NCI-H2107 (cell line): ENCODE measurements at places on chromosomes 5 and 9.

- DNase-seq: no peak
Measured at GRCh38 chr5:179260324-179261070, 84.8 kb downstream of the ADAMTS2 start.

DNA sequence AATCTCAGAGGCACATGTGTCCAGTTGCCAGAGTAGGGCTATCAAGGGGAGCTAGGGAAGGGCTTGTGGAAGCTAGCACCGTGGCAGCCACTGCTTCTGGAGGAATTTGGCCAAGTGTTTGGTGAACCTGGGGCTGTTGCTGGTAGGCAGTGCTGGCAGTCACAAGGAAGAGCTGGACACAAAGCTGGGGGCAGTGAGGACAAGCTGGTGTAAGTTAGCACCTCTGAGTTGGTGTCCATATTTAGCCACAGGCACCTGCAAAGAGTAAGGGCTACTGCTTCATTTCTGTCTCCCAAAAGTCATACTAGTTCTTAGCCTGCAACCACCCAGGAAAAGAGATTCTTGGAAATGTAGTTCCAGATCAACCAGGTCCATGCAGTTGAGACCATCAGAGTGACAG is 359.4 kb downstream of the CSNK1G3 start:
- DNase-seq: no peak

DNA sequence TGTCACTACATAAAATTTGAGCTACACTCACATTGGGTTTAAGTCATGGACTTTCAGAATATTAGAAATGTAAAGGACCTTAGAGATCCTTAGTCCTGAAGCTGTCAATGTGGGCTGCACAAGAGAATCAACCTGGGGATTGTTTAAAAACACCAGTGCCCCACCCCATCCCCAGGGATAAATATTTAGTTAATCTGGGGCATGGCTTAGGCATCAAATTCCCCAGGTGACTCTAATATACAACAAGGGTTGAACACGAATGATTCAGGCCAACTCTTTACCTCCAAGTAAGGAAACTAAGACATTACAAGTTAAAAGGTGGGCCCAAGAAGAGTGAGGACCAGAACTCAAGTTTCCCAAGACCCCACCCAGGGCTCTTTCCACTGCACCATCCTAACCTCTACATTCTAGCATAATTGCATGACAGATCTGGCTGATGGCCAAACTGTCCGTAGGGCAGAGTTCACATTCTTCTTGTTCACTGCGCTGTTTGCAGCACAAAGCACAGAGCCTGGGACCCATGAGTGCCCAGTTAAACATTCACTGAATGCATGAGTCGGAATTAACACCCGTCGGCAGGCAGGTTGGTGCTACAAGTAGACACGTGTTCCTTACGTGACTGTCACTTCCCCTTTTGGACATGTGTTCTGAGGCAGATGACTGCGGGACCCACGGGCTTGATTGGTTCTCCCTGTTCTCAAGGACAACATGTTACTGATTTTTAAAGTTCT is 25.2 kb downstream of the CYFIP2 start:
- no peak for DNase-seq

GRCh38 chr5:56735849-56736641 is 79.3 kb upstream of the MAP3K1 start:
- DNase-seq: no peak

- no peak for DNase-seq
Measured at GRCh38 chr5:117889596-117889995, 1098.8 kb downstream of the DTWD2 start.
